ENCODE measurements at places on chromosomes 2 and 18.

GRCh38 chr2:23550553-23550952, 165.6 kb downstream of the KLHL29 start:
- DNase-seq, result no peak

DNA sequence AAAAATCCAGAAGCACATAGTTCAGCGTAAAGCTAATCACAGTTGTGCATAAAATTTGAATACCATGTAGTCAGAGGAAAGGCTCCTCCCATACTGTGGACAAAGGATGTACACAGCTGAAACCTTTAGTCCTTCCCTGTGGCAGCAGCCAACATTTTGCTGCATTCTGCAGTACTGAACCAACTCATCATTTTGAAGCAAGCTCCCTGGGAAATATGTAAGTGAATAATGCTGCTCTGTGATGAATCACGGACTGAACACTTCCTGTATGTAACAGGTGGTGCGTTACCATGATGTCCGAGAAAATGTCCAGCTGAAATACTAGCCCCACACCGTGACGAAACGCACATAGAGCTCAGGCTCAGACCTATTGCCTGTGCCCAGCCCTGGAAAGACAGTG, 421.1 kb upstream of the RAB12 start:
- no peak for DNase-seq

- DNase-seq, result no peak
These were observed 160.7 kb upstream of the NT5C1B start for GRCh38 chr2:18749912-18750526.

- no peak for DNase-seq
These were observed 26.0 kb upstream of the C1QL2 start for GRCh38 chr2:119184512-119184911.

- no peak for DNase-seq
These were observed 483.2 kb downstream of the METTL4 start for GRCh38 chr18:2087877-2088673.

- no peak for DNase-seq
These were observed 142.2 kb upstream of the CCDC68 start for GRCh38 chr18:55101458-55101824.

DNA sequence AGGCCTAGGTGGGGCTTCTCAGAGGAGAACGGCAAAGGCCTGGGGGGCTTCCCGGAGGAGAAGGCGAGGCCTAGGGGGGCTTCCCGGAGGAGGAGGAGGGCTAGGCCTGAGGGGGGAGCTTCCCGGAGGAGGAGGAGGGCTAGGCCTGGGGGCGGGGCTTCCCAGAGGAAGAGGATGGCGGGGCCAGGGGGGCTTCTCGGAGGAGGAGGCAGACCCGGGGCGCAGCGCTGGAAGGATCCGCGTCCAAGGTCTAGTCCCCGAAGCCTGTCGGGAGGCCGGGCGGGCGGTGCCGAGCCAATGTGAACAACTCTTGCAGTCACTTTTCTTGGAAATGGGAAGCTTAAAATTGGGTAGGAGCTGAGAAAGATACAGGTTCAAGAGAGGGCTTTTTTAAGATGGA, 30.0 kb upstream of the TUBA3D start:
- DNase-seq, result no peak

DNA sequence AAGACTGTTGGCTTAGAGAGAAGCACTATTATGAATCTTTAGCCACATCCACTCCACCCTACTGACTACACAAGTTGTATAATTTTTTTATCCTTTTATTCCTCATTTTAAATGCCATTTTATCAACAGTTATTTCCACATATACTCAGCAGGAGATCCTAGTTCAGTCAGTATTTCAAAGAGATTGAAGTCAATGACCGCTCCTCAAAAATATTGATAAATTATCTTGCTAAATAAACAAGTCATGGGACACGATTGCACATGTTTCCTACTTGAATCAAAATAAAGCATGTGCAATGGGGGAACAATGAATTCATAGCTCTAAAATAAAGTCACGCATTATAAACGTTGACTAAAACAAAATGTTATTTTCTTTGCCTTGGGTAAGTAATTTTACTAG, 496.5 kb downstream of the LRRTM4 start:
- no peak for DNase-seq

- DNase-seq, result no peak
These were observed 29.5 kb upstream of the LGALSL start for GRCh38 chr2:64424416-64424987.

- no peak for DNase-seq
These were observed 203.4 kb upstream of the RAB6C start for GRCh38 chr2:129775952-129776653.

Measured in stimulated activated CD8-positive, alpha-beta memory T cell treated with anti-CD3 and anti-CD28 coated beads, Interleukin-4, amount 100 ng/mL, for 1 hour (primary cell).